ENCODE measurements at places on chromosomes 6 and 20. TPM values are rescaled to one million over a fixed set of nuclear protein-coding genes. Genes with fewer than 3 reads are reported as not detected.

The PKIB gene
- total RNA-seq, result 24.6 TPM

The SLC22A7 gene
- not detected for total RNA-seq

The TMX4 gene
- total RNA-seq, result 9.8 TPM

The DEFB114 gene
- not detected for total RNA-seq
